ENCODE measurements at places on chromosomes 6 and 20. TPM values are rescaled to one million over a fixed set of nuclear protein-coding genes. Genes with fewer than 3 reads are reported as not detected.

DNA sequence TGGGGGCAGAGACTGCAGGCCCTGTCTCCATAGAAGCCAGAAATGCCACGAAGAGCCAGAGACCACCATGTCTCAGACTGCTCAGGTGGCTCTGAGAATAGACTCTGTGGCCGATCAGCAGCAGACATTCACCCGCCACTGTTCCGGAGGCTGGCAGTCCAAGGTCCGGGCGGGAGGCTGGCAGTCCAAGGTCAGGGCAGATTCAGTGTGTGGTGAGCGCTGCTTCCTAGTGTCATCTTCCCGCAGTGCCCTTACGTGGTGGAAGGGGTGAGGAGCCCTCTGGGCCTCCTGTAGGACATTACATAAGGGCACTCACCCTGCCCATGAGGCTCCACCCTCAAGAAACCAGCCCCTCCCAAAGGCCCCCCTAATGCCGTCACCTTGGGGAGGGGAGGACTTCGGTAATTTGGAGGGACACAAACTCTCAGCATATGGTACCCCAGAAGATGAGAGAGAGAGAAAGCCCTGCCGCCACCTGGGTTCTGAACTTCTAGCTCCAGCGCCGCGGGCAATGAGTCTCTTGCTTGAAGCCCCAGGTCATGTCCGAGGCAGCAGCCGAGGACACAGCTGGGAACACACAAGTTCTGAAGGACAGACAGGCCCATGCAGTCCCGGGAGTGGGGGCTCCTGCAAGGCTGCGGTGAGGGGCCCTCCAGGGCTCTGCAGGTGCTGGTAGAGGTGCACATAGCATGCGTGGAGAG lies 36.4 kb downstream of the DACT2 start:
- no peak for DNase-seq

DNA sequence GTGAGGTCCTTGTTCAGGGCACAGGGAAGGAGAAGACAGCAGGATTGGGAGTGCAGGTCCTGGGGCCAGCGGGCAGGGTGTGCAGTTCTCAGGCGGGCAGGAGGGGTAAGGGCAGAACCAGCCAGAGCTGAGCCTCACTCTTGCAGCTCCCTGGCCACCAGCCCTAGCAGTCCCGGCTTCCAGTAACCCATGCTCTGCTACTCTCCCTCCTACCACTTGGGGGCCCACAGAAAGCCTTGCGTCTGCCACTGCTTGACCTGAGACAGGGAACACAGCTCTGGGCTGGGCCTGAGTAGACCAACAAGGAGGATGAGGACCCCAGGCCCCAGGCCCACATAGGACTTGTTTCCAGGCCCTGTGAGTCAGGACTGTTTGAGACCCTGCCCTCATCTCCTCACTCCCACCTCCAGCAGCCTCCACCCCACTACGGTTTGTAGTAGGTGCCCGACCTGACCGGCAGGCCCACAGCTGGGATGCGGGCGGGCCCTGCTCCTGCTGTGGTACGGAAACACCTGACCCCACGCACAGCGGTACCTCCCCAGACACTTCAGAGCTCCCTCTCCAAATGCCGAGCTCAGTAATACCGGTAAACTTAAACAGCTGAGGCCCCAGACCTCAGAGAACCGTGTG lies 39.2 kb downstream of the KCNK5 start:
- no peak for DNase-seq

DNA sequence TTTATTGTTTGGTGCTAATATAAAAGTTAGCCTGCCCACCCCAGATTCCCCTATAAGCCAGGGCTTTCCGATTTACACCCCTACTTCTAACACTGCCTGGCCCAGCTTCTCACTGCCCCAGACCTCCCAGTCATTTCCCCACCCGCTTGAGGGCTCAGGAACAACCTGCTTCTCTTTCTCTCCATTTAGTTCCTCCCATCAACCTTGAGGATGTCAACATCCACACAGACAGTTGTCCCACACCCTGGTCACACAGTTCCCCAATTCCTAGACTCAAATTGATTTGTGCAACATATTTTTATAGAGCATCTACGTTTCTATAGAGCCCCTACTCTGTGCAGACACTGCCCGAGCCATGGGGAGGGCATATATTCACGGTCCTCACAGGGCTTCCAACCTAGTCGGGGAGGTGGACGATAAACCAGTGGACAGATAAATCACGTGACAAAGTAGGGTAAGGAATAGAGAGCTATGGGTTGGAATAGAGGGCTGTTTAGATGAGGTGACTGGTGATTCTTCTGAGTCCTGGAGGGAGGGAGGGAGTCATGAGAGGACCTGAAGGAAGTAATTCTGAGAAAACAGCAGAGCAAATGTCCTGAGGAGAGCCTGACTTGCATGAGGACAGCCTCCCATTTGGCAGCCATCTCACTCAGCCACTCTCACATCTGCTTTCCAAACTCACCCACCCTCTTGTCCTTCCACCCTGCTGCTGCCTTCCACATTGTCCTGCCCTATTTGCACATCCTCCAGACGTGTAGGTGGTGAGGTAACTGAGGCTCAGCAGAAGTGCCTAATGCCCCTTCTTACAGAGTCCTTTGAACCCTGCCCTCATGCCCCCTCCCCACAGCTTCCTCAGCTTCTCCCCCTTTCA lies 6.3 kb downstream of the GABRR2 start:
- no peak for DNase-seq

- no peak for DNase-seq
These were observed 57.8 kb downstream of the OPRM1 start for GRCh38 chr6:154096834-154097233.

- no peak for DNase-seq
These were observed 130.5 kb upstream of the DTNBP1 start for GRCh38 chr6:15793288-15793687.

DNA sequence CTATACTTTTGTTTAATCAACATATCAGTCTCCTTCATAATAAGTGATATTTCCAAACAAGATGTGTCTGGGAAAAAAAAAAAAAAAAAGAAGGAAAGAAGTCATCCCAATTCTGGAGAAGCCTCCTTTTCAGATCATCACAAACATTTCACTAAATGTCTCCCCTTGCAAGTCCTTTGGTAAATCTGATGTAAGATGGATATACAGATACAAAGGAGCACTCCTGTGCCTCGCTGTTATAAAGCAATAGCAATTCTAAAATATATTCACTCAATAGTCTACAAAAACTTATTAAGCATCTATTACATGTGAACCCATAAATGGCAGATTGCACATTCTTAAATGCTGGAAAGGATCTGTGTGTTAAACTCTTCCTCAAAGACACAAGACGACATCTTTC lies 17.4 kb downstream of the STAU1 start:
- no peak for DNase-seq

DNA sequence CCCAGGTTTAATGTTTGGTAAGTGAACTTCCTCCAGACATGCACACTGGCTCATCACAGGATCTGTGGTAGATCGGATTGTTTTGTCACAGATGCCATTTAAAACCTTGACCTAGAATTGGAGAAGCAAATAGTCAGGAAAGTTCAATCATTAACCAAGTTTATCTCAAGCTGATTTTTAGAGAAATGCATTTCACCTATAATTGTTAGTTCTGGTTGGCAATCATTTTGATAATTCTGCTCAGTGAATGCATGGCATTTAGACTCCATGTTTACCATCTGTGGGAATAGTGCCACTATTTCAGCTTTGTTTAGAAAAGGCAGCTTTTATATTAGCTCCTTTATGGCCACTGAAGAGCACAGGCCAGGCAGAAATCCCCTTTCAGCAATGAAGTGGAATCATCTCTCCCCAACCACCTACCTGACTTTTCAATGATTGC lies 73.9 kb upstream of the IPCEF1 start:
- DNase-seq = no peak

GRCh38 chr20:38771621-38772020 lies 23.4 kb downstream of the ACTR5 start:
- no peak for DNase-seq

DNA sequence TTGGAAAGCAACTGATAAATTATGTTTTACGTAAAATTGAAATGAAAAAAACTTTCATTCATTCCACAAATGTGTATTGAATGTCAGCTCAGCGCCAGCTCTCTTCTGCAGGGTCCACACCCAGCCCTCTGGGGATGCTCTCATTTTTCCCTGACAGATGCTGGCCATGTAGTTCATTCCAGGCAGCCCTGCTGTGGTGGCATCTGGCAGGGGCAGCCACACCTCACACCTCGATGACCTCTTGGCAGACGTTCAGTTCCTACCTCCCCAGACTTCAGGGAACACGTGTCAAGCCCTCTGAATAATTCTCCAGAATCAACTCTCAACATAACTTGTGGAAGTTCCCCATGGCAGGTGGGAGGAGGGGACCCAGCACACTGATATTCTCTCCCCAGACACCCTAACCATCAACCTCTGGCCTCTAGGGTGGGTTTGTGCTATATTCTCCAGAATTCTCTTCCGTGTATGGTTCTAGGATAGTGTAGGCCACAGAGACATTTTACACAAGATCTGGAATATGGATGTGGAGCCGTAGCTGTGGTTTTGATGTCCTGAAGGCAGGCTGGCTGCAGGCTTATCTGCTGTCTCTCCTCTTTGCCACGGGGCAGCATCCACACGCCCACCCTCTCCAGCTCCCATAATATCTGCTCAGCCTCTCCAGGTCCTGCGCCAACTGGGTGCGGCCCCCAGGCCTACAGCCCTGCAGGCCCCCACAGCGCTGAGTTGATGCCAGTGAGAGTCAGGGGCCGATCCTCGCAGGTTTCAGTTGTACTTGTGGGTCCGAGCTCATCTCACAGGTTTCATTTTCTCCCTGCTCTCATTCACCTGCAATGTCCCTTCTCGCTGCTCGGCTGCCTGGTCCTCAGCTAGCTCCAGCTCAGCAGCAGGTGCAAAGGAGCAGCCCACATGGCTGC lies 175.8 kb upstream of the ARID1B start:
- DNase-seq = no peak

DNA sequence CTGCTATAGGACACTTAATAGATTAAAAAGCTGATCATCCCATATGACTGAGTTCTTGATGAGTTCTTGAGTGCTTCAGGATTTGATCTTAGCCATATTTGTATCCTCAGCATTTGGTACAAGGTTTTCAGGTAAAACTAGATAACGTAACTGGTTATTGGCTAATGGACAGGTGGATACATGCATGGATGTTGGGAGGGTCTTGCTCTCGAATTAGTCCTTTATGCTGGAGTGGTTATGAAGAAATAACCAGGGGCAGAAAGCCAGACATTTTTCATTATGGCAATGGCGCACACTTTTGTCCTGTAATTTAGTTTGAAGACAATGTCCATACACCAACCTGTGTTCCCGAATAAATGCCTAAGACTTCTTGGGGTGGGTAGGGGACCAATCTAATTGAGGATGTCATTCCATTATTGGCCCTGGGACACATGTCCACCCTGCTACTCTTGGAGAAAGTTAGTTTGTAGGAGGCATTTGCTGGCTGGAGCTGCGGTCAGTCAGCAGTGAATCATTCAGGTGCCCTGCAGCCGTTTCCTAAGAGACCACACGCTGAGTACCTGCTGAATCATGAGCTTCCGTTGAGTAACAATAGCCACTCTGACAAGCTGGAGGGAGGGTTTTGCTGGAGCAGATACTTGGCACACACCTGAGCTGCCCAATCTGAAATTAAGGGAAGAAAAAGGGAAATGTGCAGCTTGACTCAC lies 194.4 kb downstream of the FOXA2 start:
- DNase-seq = no peak

- DNase-seq = no peak
These were observed 39.9 kb upstream of the TTPAL start for GRCh38 chr20:44435630-44436335.

DNA sequence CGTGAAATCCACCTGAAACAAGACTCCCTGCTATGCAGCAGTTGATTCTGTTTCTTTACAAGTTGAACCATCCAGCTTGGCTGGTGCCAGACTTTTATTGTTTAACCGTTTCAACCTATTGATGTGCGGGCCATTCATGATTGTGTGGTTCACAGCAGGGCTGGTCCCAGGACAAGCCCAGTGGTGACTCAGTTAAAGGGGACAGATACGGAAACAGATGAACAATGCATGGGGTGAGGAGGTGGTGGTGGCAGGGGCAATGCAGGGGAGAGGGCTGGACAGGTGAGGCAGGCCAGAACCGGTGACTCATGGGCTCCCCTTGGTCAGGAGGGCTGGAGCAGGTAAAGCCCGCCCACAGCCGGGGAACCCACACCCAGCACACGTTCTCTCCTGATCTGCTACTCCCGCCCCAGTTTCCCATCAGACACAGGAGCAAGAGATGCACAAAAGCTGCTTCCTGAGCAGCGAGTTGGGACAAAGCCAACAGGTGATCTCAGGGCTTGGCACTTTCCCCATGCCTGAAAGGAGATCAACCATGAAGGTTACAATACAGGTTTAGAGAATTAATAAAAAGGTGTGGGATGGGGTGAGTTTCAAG lies 232.2 kb downstream of the LY86 start:
- no peak for DNase-seq

- DNase-seq = no peak
These were observed 132.5 kb upstream of the NEDD9 start for GRCh38 chr6:11364971-11365397.

GRCh38 chr20:50885068-50885467 lies 46.2 kb downstream of the ADNP start:
- no peak for DNase-seq

GRCh38 chr6:4936681-4937041 lies 67.2 kb downstream of the RPP40 start:
- DNase-seq = no peak

DNA sequence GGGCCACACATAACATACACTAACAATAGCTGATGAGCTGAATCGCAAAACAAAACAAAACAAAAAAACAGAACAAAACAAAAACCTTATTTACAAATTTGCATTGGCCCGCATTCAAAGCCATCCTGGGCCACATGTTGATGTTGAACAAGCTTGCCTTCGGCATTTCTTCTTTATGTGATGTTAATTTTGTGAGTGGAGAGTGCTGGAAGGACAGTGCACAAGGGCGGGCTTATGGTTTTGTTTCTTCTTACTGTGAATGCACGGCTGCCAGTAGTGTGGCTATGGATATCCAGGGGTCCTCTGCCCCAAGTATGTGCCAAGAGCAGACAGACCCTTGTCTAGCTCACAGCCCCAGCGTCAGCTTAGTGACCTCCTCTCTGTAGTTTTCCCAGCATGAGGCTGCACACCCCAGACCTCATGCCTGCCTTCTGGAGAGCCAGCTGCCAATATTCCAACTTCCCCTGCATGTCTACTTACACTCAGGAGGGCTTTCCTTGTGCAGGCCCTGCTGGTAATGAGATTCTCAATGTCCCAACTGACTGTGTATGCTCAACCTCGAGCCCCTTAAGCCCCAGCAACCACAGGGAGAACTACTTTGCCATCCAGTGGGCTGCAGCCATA lies 24.9 kb downstream of the ZNF292 start:
- DNase-seq = no peak

DNA sequence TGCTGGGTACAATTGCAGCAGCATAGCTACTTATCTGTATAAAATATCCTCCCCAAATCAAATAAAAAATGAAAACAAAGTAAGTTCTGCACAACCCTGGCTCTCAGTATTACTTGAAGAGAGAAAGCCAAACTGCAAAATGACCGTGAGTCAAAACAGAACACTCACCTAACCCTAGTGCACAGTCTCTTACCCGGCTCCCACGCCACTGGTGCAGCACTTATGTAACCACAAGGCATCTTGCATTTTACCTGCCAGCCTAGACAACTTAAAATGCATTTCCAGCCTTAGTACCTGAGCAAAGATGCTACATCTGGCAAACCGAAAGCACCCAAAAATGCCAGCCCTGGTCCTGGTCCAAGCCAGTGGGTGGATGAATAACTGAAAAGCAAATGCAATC lies 12.4 kb upstream of the SIRPB1 start:
- DNase-seq = no peak

UNC5CL gene
- 1.8 TPM for total RNA-seq

STMND1 gene
- total RNA-seq = not detected

FAM162B gene
- total RNA-seq = not detected

PRDM13 gene
- total RNA-seq = not detected

PLG gene
- not detected for total RNA-seq

KCNS1 gene
- 0.16 TPM for total RNA-seq

ZBP1 gene
- total RNA-seq = 2.4 TPM
